ENCODE measurements at places on chromosomes 7 and 10. TPM values are rescaled to one million over a fixed set of nuclear protein-coding genes. Genes with fewer than 3 reads are reported as not detected.

DNA sequence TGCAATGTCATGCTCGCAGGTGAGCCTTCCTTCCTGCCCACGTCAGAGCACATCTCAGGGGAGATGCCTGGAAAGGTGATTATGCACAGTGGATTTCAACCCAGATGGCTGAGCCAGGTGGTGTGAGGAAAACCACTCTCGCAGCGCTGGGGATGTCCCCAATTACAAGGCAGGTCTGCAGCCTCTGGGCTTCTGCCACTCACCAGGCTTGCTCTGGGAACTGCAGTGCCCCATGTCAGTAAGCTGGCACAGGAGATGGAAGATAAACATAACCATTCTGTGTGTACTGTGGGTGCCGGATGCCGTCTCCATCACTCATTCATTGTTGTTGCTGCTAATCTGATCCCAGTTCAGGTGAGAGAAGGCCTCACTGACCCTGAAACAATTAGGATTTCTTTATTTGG is 222.9 kb upstream of the PITRM1 start:
- DNase-seq = no peak

- DNase-seq = no peak
Measured at GRCh38 chr10:126013489-126014281, 117.3 kb downstream of the FANK1 start.

Gene CXCL12
- polyA plus RNA-seq = 87.7 TPM

GRCh38 chr7:105796365-105796764 is 80.0 kb downstream of the ATXN7L1 start:
- no peak for DNase-seq

DNA sequence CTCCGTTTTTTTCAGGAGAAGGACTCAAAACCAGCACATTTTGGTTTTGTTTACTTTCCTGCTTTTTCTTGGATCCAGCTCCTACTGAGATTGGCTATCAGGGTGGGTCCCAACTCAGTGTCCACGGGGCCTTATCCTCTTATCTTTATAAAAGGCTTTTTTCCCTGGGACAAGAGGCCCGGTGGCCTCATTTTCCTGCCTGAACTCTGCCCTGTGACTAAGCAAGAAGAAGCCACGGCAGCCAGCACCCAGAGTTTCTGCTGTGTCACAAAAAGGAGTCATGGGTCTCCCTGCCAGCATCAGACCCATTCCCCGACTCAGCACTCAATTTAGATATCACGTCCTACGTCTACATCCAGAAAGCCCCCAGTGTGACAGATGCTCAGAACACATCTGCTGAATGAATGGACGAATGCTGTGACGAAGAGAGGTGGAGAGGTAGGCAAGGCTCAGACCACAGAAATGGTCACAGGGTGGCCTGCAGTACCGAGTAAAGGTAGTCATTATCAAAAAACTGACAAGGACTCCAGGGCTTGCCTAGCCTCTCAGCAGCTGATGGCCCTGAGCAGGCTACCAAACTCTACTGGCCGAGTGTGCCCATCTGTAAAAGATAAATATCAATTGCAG is 16.7 kb downstream of the DLG5 start:
- DNase-seq = no peak

DNA sequence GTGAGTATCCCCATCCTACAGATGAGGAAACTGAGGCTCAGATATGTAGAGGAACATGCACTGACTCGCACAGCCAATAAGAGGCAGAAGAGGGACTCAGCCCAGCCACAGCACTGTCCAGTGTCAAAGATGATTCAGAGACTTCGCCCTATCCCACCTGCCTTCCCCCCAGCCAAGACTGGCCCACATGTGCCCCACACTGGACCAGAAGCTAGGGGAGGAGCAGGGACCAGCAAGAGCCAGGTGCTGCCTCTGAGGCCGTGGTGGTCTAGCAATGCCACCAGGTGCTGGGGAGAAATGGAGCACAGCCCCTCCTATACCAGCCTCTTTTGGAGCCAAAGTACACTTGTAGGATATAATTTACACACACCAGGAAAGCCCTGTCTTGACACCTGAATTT is 22.3 kb downstream of the GRID1 start:
- no peak for DNase-seq

- no peak for DNase-seq
Measured at GRCh38 chr10:8418631-8419030, 364.1 kb downstream of the GATA3 start.

DNA sequence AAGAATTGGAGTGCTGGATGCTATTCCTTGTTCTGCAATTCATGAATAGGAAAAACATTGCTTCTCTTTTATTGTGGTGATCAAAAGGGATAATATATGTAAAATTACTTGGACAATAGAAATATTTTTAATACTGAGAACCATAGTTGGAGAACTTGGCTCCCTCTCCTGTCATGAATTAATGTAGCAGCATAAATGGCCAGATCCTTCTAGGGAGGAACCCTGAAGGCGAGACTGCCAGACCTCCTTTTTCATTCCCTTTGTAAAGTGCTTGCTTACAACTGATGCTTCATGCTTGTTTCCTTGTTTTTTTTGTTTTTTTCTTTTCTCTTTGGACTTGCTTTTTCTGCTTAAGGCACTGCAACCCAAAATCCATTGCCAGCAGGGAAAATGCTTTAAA is 233.6 kb downstream of the SH2D4B start:
- DNase-seq = no peak

Gene WIPF3
- polyA plus RNA-seq = 42.7 TPM

Gene CTTNBP2
- polyA plus RNA-seq = 2.7 TPM
